ENCODE measurements at places on chromosomes 2 and 18.
A peak's percentile ranks its signal among the peaks of the same experiment; 100 is the strongest.

GRCh38 chr2:132416723-132417395 is at the start of gene GPR39:
Gene GPR39, plus strand, starts transcription at chr2:132416805.
- DNase-seq, result no peak

- peak; percentile 77 for DNase-seq
These were observed at the start of gene GREB1L for GRCh38 chr18:21242141-21242779. Gene GREB1L, plus strand, starts transcription at chr18:21242232. Its CDS starts 141,287 bp downstream, at chr18:21383519.

- DNase-seq, result peak; percentile 21
These were observed 711 bp downstream of the SFXN5 start for GRCh38 chr2:73070643-73071359.

GRCh38 chr2:96259497-96259921 is 6.3 kb downstream of the TMEM127 start:
- peak; percentile 79 for DNase-seq

GRCh38 chr2:241150660-241151530 is 628 bp downstream of the PPP1R7 start:
- DNase-seq, result no peak

DNA sequence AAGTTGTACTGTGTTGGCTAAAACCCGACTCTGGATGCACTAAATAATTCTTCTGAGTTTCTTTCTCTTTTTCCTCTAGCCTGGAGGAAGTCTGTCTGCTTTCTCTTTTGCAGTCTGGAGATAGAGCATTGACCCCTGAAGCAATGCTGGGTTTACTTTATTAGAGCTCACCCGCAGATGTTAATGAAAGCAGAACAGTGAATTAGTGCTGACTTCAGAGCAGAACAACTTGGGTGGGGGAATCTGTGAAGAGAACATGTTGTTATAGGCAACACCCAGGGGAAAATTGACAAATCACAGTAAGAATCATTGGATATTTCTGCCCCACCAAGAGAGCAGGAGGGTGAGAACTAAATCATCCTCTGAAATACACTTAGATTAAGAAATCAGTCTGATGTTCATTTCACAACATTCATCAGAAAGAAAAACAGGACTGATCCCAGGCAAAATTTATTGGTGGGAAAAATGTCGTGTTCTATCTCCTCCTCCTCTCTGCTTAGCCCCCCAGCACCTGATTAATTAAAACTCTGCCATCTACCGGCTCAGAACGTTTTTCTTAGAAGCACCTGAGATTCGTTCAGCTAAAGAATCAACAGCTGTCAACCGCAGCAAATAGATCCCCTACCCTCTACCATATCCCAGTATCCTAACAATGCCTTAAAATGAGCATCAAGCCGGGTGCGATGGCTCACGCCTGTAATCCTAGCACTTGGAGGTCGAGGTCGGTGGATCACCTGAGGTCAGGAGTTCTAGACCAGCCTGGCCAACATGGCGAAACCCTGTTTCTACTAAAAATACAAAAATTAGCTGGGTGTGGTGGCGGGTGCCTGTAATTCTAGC is 165.1 kb downstream of the FMNL2 start:
- DNase-seq, result peak; percentile 74
